Mesenchymal stem cell (in vitro differentiated cells and primary cell): ENCODE measurements at places on chromosomes 2 and 18.

DNA sequence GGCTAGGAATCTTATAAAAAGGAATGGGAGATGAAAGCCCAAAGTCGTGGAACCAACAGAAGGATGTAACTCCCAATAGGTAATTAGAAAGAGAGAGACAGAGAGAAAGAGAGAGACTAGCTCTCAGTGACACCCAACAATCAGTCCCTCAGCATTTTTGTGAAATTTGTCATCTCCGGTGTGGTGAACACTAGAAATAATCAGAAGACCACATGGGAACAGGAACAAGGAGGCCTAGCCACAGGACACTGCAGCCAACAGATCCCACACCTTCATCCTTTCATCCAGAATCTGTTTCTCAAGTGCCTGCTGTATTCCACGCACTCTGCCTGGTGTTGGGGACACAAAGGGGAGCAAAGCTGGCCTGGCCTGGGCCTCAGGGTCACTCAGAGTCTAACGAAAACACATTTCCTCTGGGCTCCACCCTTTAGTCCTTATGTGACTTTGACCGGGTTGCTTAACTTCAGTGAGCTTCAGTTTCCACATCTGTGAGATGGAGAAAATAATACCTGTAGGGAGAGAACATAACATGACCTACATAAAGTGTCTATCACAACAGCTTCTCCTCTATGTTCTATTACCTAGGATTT, 53.1 kb downstream of the EHD3 start:
- DNase-seq, result peak; percentile 60

DNA sequence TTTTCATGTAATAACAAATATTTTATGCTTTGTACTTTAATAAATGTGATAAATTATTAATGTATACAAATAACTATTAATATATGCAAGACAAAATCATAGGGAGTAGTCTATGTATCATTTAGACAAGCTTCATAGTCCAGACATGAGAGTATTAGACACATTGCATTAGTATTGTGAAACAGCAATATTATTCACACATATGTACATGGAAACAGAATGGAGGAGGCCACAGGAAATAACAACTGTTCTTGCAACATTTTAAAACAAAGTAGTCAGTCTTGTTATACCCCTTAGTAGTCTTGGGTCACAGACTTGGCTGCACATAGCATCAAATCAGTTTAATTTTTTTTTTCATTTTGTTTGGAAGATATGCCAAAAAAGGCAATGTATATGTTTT, 15.8 kb downstream of the DSC1 start:
- DNase-seq, result no peak

DNA sequence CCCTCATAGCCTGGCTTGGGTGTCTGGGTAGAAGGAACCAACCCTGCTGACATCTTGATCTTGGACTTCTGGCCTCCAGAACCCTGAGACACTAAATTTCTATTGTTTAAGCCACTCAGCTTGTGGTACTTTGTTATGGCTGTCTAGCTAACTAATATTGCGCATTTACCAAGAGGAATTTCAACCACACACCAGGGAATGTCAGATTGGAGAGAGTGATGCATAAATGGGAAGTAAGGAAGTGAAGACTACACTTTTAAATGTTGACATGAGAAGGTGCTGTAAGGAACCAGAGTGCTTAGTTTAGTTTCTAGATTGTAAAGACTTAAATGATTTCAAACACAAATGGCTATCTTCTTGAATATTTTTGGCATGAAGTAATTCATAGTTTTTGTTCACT, 98.9 kb upstream of the ITGB6 start:
- DNase-seq, result no peak

DNA sequence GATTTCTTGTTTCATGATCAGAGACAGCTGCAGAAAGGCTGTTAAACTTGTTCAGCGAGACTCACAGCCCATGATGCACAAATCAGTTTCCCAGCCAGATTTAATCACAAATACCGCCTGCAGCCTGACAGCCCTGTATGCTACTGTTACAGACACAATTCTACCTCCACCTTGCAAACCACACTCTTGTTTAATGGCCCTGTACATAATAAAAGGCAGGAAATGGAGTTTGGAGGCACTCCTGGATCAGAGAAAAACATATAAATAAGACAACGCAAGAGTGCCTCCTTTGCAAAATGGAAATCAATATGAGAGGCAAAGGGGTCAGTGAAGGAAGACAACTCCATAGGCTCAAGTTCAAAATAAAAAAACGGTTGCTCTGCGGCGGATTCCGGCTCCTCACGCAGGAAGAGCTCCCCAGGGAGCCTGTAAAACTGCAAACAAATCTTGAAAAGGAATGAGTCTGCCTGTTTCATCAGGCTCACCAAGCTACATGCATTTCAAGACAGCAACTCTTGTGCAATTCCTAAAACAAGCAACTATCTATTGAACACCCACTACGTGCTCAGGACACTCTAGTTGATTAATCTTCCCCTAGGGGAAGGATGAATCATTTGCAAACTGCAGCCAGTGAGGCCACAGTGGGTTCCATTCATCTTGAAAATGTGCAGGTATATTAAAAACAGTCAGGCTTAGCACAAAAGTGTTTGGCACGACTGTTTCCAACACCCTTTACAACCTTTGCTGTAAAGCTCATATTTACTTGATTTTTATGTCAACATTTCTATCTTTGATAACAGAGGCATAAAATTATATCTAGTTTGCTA, 37.5 kb downstream of the TBC1D8 start:
- peak; percentile 93 for DNase-seq

DNA sequence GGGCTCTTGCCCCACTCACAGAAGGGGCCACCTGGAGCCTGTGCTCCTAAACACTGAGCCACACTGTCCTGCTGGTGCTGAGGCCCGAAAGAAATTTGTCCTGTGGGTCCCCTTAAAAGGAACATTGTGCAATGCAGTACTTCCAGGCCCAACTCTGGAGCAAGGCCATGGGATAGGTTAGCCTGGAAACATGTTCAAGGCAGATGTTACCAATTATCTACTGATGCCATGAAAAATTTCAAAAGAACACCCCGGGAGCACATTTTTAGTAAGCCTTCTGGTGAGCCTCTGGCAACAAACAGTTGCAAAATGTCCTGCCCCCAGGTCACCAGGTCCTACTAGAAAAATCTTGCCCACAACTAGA, 12.3 kb upstream of the PTMA start:
- no peak for DNase-seq

- DNase-seq, result no peak
These were observed 24.9 kb upstream of the PID1 start for GRCh38 chr2:229296016-229296415.

DNA sequence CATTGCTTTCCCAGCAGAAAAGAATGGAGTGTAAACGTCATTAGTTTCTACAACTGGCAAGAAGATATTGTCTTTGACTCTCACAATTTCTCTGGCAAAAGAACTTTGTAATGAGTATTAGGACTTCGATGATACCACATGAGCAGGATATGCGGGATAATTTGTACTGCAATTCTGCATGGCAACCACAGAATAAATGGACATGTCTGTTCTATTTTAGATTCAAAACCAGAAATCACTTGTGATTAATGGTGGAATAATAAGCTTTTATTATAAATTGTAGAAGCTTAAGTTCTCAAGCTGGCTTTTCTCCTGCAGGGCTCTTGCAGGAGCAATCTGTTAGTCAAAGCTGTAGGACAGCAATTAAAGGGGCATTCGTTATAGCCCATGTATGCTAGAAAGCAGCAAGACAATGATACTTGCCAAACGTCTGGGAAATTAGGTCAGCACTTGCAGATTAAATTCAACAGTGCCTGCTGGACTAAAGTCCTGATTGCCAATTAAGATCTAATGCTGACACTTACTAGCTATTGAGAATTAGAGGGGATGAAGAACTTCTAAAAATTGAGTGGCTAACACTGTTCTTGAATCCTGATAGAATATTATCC, 177.9 kb downstream of the PTH2R start:
- no peak for DNase-seq

GRCh38 chr18:34901299-34901698, 139.9 kb upstream of the MAPRE2 start:
- DNase-seq, result no peak

- DNase-seq, result no peak
These were observed 31.1 kb downstream of the DNMT3A start for GRCh38 chr2:25310709-25310964.

GRCh38 chr2:181052523-181052891, 72.1 kb downstream of the UBE2E3 start:
- no peak for DNase-seq

DNA sequence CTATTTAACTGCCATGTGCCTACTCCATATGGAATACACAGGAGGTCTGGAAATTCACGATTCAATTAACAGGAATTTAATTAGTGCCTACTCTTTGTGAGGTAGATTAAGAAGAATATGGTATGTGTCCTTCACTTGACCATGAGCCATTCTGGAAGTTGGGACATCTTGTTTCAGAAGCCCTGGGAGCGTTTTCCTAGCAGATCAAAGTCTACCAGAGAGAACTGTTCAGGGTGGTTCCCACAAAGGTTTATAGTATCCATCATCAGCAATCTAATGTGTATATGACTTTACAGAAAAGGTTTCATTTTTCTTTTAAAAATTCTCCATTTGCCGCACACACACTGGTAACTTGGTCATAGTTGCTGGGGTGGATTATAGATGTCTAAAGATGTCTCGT, 159.1 kb downstream of the LRRTM1 start:
- DNase-seq, result no peak

DNA sequence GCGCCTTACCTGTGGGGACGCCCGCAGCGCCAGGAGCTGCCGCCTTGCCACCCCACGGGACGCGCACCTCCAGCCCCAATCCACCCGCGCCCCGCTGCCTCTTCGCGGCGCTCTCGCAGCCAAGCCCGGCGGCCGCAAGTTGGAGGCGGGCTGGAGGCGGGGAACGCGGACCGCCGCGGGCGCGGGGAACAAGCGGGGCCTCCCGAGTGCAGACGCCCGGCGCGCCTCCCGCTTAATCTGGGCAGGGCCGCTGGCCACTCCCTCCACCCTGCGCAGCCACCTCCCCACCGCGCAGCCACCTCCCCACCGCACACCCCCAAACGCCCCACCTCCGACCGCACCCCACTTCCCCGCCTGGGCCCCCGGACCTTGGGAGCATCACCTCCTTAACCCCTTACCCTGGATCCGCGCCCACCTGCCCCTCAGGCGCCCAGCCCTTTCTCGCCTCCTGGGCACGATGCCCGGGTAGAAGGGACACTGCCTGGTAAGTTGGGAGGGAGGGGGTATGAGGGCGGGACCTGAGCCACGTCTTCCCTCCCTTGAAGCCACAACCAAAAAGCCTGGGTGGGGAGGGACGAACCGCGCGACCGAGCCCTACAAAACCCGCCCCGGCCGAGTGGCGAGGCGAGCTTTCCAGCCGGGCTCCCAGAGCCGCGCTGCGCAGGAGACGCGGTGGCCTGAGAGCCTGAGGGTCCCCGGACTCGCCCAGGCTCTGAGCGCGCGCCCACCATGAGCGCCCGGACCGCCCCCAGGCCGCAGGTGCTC, at the start of the genes COL4A3 and COL4A4:
Gene COL4A3, plus strand, starts transcription at position 627 of the 765 bp plus-strand sequence. Its CDS starts 103 bp downstream, at position 730.
Gene COL4A4, minus strand, starts transcription at position 208 of the 765 bp plus-strand sequence. CDS start 16,722 bp downstream, outside the sequence.
- DNase-seq, result no peak

- no peak for DNase-seq
These were observed 1140.6 kb upstream of the LRRTM1 start for GRCh38 chr2:81445176-81445575.

DNA sequence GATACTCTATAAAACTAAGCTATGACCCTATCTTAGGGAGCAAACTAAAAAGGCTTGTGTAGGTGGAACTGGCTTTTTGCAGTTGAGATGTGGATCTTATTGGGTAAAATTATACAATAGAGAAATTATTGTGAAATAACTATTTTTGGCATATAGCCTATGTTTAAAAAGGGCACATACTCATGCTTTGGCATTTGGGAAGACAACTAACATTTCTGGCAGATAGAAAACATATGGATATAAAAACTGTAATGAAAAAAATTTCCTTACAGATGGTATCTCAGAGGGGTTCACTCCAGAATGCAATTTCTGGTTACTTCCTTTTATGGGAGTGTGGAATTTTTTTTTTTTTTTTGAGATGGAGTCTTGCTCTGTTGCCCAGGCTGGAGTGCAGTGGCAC, 120.1 kb upstream of the CCDC195 start:
- no peak for DNase-seq

DNA sequence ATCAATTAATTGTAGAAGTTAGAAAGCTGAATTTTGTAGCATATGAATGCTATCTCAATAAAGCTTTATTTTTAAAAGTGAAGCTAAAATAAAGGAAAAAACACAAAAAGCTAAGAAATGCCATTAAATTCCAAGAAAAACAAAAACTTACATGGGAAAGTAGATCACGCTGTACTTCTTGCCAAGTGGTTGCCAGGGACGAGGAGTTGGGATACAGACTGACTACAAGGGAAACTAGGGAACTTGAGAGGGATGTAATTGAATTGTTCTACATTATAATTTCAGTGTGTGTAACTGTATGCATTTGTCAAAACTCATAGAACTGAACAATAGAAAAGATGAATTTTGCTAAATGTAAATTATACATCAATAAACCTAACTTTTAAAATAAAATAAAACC, 108.1 kb downstream of the DYM start:
- DNase-seq, result no peak

DNA sequence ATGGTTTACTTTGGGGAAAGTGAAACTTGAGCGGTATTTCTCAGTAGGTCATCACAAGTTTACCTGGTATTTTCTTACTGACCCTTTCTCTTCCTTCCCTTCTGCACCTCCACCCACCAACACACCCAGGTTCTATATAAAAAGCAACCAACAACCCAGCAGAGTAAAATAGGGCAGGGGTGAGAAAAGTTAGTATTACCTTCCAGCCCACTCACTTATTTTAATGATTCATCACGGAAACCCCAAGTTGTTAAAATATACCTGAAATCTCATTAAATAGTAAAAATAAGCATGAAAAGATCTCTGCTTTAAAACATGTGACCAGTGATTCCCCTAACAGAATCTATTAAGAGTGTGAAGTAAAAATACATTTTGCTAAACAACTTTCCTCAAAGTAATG, 306.1 kb downstream of the ZEB2 start:
- DNase-seq, result no peak

DNA sequence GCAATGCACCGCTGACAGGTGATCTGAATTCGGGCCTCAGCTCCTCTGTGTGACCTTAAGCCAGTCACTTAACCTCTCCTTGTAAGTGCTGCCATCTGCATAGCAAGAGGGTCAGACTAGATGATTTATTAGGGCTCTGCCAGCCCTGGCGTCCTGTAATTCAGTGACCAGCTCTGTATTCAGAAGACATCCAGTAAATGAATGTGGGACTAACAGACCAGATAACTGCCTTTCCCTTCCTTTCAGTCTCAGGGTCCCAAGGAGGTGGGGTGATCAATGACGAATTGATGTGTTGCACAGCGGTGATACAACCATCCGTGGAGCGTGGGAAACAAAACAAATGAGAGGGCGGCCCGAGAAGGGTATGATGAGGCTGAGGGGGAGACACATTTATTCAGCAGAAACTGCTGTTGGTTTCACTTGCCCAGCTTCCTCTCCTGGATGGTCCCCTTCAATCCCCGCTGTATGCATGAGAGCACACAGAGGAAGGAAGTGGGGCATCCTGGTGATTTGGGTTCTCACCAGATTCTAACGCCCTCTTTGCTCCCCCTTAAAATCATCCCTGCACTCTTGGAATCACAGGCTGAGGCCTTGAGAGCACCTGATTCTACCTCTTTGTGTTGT, 92.8 kb downstream of the VIT start:
- no peak for DNase-seq

GRCh38 chr2:74152954-74153353, 5.2 kb upstream of the BOLA3 start:
- DNase-seq, result no peak

GRCh38 chr2:234410526-234410925, 86.4 kb downstream of the ARL4C start:
- no peak for DNase-seq
